Activated T-cell treated with anti-CD3 and anti-CD28 coated beads for 24 hours (primary cell): ENCODE measurements at places on chromosomes 2 and 18.

DNA sequence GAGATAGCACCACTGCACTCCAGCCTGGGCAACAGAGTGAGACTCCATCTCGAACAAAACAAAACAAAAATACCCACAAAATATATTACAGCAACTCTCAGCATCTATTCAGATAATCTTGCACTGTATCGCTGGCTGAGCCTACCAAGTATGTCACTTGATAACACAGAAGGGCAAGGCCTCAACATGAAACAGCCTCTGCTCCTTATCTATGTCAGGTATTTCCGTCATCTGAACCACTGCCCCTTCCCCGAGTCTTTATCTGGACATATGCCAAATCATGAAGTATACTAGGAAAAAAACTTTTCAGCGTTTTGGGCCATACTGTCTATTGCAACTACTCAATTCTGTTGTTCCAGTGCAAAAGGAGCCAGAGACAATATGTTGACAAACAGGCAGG is 17.7 kb downstream of the PDIA6 start:
- no peak for DNase-seq

- no peak for DNase-seq
These were observed 175.4 kb upstream of the SIX2 start for GRCh38 chr2:45184606-45185005.

DNA sequence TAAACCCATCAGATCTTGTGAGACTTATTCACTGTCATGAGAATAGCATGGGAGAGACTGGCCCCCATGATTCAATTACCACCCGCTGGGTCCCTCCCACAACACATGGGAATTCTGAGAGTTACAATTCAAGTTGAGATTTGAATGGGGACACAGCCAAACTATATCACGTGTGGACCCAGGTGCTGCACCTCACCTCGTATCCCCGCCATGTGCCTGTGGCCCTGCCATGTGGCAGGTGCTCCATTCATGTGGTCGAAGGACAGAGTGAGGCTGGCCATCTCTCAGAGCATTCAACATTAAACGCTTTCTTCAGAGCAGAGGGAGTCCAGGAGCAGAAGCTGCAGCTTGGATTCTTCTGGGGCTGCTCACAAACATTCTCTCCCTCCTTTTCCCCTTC is 32.3 kb downstream of the MROH2A start:
- DNase-seq = no peak

- DNase-seq = no peak
These were observed 16.0 kb upstream of the TSPYL6 start for GRCh38 chr2:54271843-54272627.

DNA sequence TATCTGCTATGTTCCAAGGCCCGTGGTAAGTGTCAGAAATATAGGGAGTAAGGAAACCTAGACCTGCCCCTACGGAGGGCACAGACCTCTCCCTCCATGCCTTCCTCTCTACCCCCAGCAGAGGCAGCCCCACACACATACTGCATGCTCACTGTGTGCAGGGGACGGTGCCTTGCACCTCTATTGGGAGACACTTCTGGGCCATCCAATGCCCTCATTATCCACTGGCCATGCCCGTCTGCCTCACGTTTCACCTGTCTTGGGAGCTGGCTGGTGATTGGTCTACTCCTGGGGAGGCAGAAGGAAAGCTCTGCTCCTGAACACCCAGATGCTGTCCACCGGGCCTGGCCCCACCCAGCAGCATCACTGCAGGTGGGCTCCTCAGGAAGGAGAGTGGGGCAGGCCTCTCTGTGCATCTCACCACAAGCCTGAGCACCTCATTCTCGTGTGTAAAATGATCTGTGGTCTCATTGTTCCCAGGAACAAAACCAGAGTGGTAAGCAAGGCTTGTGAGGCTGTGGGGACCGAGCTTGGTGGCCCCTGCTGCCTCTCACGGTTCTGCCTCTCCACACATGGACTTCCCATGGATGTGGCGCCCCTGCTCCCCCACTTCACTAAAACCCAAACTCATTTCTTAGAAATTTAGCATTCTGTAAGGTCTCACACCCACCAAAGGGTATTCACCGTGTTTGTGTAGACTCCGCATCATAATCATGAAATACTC is 312.5 kb upstream of the HS6ST1 start:
- DNase-seq = no peak

DNA sequence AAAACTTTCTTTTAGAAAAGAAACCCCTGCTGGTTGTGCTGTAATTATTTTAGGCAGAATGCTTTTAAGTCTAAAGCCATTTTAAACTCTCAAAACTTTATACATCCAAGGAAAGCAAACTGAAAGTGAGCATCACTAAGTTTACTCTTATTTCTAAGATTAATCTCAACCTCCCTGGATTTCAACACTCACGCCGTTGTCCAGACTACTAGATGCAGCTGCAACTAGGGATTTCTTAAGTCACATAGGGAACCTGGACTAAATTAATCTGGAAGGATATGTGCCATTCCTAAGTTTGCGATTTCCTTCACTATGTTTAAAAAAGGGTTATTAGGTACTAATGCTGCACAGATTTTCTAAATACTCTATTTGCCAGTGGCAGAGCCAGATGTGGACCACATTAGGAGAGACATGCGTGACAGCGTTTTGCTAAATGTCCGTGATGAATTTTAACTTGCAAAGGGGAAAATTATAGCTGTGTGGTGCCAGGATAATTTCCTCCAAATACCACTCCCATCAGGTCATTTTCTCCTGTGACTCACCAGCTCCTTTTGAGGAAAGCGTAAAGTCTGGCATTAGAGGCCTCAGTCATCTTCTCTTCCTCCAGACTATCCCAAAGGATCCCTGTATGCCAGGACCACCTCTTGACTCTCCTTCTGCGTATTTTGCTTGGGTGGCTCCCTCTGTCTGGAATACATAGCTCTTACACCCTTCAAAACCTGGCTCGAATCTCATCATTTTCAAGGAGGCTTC is 143.7 kb downstream of the ATL2 start:
- no peak for DNase-seq

GRCh38 chr2:83196225-83196624 is 1262.9 kb downstream of the SUCLG1 start:
- no peak for DNase-seq

GRCh38 chr2:18820966-18821365 is 231.6 kb upstream of the NT5C1B start:
- DNase-seq = no peak

- no peak for DNase-seq
These were observed 275.7 kb upstream of the SPRED2 start for GRCh38 chr2:65708086-65708485.

DNA sequence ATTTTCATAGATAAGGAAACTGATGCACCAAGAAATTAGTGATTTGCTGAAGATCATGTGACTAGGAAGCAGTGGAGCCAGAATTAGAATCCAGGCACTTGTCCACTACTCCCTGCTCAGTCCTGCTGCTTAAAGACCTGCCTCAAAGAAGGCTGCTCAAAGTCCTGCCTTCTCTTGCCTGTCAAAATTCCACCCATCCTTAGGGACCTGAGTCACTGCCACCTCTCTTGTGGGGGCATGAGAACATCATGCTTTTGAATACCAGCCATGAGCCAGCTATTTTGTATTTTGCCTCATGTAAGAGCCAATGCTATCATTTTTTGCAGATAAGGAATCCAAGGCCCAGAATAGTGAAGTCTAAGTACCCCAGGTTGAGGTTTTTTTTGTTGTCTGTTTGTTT is 47.1 kb downstream of the DDX1 start:
- no peak for DNase-seq

DNA sequence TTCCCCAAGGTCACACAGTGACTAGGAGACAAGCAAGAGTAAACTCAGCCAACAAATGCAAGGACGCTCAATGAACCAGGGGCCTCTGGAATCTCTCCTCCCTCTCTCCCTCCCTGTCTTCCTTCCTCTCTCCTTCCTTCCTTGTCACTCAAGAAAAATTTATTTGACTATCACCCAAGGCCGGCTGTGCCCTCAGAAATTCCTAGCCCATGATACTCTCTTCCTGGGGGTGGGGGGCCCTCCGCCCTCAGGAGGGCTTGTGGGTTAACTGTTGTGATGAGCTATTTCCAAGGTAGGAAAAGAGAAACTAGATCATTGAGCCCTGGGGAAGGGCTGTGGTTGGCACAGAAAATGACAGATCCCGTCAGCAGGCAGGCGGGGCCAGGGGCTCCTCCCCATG is 21.7 kb downstream of the INHBB start:
- DNase-seq = no peak
